Spinal cord (tissue), 10 donors: ENCODE measurements at places on chromosomes 4 and X.

DNA sequence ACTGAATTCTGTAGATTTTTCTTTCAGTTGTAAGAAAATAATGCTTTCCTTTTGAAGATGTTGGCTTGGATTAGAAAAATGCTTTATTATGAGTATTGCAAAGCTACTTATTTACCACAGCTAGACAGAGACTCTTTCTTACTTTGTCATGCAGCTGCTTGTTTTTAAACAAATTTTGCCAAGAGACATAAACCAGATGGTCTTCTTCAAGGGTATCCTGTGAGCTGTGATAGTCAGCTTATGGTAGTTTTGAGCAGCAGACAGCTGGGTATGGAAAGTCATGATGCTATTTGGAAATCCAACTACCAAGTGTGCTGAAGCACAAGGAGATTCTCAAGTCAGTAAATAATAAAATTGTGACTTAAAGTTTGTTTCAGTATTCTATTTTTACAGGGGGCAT lies 941.5 kb downstream of the DMD start:
- peak; percentile 65 for DNase-seq

GRCh38 chrX:47595716-47596251 lies 13.5 kb downstream of the TIMP1 start:
- peak; percentile 58 for DNase-seq

DNA sequence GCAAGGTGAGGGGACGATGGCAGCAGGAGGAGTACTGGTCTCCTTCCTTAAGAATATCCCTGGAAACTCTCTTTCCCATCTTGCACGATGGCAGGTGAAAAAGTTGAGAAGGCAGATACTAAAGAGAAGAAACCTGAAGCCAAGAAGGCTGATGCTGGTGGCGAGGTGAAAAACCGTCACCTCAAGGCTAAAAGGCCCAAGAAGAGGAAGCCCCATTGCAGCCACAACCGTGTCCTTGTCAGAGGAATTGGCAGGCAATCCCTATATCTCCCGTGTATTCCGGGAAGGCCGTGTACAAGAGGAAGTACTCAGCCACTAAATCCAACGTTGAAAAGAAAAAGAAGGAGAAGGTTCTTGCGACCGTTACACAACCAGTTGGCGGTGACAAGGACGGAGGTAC lies 40.0 kb downstream of the CRLF2 start:
- DNase-seq: no peak

DNA sequence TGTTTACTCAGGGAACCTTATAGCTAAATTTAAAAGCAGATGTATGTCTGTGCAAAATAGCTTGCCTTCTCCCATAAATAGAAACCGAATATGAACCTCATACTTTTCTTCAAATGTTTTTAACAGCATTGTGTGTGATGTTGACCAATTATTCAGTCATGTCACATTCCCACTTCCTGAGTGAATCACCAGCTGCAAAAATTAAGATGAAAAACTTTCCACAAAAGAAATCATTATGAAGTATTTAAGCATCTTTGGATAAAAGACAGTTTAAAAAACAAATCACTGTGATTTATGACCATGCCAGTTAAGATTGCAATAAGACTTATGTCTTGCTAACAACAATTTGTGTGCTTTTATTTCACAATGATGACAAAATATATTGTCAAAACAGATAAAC lies 220.1 kb downstream of the PDGFC start:
- DNase-seq: no peak

DNA sequence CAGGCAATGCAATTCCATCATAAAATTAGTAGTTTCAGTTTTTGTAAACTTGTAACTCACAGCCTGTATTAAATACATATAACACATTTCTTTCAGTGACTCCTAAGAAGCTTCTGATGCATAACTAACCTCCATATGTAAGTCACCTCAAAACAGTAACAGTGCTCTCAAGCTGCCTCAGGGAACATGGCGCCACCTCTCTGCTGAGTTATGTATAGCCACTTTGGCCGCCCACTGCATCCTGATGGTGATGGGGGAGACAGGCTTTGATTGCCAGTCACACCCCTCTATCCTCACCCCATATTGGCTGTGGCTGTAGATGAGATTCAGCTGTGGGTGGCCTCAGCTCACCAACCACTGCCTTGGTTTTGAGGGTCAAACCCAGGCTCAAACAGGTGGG lies 54.3 kb downstream of the LRBA start:
- DNase-seq: no peak

GRCh38 chrX:154436983-154437752 lies at the start of gene GDI1:
Gene GDI1, plus strand, starts transcription at chrX:154437154. Its CDS starts 101 bp downstream, at chrX:154437255.
- DNase-seq: peak; percentile 77

DNA sequence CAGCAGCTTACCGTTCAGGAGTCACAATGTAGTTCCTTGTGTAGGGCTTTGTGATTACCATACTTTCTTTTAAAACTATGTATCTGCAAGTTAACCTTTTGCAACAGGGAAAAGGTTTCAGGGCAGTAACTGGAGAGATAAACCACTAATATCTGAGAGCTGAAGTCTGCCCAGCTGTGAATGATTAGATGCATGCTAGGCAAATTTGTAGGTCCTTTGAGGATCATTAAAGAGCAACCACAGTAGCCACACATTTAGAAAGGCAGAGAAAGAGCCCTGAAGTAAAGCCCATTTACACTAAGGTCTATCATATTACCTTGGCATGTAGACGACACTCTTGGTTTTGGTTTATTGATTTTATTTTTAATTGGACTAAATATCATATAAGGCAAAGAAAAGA lies 60.0 kb downstream of the ATP8A1 start:
- no peak for DNase-seq

- DNase-seq: no peak
Measured at GRCh38 chr4:146978641-146979040, 33.0 kb upstream of the TTC29 start.

DNA sequence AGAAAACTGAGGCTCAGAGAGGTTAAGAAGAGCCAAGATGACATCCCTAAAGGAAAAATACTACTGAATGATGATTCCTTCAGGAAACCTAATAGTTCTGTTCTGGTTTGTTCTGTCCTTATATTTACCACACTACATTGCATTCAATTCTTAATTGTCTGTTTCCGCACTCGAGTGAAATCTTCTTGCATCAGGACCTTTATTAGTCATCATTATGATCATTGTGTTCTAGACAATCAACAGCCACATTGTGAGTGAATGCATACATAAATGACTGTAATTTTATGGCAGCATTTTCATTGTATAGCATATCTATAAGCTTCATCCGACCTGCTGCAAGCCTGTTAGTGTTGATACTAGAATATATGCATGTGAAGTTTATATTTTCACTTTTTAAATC lies 156.7 kb upstream of the FAM241A start:
- no peak for DNase-seq

DNA sequence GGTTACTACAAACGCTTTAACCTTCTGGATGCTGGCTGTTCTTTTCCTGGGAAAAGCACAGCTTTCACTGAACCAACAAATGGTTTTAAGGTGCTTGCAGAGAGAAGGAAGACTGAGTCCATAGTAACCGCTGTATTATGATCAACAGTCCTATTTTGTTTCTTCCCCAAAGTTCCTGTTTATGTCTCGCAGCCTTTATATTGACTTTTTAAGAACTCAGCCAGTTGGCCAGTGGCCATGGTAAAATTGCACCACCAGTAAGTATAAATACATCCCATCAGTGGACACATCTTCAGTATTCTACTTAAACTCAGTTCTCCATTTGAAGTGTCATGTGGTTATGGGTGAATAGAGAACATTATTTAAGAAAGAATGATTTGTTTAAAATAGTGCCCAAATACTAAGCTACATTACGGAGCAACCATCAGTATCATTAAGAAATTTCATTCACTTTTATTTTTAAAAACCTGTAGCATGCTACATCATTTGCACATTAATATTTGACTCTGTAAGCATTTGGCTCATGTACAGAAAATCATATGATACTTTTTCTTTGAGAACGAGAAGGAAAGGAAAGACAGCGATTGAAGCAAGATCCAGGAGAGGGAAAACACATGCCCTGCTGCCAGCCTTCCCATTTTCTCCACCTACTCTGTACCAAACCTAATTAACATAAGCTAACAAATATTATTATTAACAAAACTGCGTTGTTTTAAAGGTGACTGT lies 287.0 kb downstream of the ARHGAP24 start:
- peak; percentile 29 for DNase-seq

DNA sequence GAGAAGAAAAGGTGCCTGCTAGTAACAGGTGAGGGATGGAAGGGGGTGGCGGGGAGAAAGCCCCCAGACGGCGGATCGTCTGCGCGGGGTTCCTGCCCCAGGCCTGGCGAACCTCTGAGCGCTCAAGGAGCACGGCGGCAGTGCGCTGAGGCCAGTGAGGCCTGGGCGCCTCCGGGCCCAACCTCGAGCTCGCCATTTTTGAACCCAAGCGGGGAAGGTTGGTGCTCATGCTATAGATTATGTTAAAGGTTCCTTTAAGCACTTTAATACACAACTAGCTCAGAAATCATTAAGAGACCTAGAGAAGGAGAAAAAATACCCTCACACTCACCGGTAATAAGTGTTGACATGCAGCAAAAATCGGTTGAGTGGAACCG lies 7.9 kb downstream of the PITX2 start:
- DNase-seq: no peak

DNA sequence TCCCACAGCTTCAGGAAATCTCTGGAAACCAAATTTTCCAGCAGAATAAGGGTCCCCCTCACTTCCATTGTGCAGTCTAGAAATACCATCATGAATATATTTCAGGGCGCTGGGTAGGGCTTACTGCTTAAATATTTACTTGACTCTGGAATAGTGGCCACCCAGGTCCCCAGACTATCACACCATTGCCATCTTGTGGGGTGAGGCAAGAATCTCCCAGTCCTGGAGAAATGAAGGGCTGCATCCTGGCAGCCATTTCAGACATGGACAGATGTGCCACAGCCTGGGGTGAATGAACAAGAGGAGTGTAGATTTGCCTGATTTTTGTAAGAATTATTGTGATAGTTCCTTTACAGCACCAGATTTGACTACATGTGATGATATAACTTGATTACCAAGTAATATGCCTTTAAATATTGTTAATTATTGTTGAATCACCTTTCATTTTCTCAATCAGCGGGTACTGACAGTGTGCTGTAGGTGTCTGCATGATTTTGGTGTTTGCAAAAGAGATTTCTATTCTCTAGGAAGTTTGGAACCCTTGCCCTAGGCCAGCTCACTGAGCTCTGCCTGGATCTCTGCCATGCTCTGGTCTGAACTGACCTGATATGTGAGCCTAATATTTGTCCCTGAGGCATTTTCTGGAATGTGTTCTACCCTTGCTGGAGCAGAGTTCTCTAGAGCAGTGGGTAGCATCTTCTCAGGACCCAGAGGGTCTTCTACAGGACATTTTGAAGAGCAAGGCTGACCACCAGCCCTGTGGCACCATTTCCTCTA lies 183.4 kb downstream of the KIT start:
- no peak for DNase-seq

DNA sequence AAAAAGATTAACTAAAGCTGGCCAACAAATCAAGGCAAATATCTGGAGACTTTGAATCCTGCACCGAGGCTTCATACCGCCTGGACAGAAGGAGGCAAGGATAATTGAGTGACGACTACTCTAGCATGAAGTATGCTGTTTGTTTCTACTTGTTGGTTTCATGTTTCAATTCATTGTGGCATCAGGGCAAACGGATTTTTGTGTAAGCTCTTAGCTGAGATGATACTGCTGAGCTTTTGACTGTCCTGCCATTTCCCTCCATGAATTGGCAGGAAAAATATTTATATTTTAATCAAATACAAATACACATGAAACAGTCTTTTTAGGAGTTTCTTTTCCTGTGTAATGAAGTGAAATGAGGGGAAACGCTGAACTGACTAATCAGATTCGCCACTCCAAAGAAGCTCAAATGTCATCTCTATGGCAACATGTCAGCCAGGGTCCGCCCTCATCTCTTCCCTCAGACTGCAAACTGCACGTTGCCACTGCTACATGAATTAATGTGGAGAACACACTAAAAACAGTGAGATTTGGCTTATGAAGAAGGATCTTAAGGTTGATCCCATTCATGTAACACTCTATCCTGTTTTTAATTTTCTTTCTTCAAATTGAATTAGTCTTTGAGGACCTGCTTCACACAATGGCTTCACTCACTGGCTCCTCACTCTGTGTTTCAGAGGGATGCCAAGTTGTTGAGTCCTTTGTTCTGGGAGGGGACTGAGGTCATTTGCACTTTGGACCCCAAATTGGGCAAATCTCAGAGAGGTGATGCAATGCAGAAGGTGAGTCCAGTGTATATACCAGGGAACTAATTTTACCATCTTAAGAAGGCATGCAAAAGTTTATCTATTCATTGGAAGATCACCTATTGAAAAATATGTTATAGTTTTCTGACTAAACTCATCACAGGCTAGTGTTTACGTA lies 149.6 kb upstream of the MID1 start:
- DNase-seq: peak; percentile 81

- no peak for DNase-seq
Measured at GRCh38 chr4:159779716-159780115, 676.8 kb downstream of the RAPGEF2 start.

- no peak for DNase-seq
Measured at GRCh38 chr4:149095811-149096210, 653.6 kb upstream of the NR3C2 start.

- no peak for DNase-seq
Measured at GRCh38 chrX:110966091-110966454, 129.9 kb upstream of the PAK3 start.

DNA sequence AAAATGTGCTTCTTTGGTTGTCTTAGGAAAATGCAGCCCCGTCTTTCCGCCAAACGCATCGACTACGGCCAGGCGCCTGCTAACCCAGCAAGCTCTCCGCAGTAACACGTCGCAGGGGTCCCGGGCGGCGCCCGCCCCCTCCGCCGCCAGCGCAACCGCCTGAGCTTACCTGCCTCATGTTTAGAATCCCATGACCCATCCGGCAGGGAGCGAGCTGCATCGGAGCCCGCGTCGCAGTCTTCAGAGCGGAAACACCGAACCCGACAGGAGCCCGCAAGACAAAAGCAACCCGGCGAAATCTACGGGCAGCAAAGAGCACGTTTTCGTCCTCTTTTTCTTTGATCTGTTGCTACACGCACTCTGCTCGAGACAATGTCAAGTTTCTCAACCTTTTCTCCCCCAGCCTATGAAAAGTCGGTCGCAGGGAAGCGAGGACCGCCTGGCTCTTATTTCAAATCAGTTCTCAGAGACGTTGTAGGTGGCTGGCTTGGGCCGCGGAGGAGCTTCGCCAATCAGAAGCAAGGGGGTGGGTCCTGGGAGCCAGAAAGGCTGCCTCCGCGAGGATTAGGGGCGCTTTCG lies at the start of gene MID1:
Gene MID1 (minus strand): TSS at position 465 of the 579 bp plus-strand sequence. CDS start 53,038 bp downstream, outside the sequence.
- no peak for DNase-seq
